Pancreas (tissue), 10 donors: ENCODE measurements at places on chromosomes 7 and 10. TPM values are rescaled to one million over a fixed set of nuclear protein-coding genes. Genes with fewer than 3 reads are reported as not detected.

Gene ANKRD7
- 0.37 TPM for total RNA-seq

GRCh38 chr7:14761510-14762296 is 140.8 kb downstream of the DGKB start:
- peak; percentile 68 for DNase-seq

DNA sequence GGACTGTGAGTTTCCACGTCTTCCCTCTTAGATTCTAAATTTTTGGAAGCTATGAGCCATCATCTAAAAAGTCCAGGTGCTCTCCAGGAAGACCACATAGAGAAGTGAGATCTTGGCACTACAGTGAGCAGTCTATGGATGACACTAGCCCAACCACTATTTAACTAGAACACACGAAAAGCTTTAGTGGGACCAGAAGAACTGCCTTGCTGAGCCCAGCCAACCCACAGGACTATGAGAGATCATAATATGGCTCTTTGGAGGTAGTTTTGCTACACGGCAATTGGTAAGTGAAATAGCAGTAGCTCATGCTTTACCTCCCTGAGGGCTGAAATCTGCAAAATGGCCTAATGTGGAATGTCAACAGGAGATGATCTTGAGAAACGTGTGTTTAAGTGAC is 68.8 kb downstream of the TMEM130 start:
- DNase-seq = no peak

GRCh38 chr10:66586073-66586472 is 339.8 kb upstream of the LRRTM3 start:
- peak; percentile 22 for DNase-seq

Gene CLDN4
- total RNA-seq = 70.7 TPM

DNA sequence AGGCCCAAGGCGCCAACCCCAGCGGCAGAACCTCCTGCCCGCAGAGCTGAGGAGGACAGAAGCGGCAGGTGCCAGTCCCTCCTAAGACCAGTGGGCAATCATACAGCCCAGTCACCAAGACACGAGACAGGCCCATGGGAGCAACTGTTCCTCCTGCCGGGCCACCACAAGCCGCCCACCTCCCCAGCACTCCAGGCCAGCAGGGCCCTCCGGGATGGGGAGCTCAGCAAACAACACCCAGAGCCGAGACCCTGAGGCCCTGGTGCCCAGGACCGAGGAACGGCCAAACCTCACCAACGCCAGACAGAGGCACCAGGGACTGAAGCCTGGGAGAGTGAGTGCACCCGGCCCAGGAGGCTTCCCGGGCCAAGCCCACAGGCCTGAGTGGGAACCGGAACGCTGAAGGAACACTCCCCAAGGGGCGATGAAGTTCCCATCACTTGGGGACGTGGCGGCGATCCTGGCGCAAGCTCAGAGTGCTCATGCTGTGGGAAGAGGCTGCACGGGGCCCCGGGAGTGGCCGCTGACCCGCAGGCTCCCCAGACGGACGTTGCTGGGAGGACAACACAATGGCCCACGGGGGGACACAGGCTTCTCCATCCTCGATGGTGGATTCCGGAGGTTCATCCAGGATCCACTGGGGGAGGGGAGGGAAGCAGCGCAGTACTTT is 35.1 kb downstream of the GPER1 start:
- DNase-seq = no peak

DNA sequence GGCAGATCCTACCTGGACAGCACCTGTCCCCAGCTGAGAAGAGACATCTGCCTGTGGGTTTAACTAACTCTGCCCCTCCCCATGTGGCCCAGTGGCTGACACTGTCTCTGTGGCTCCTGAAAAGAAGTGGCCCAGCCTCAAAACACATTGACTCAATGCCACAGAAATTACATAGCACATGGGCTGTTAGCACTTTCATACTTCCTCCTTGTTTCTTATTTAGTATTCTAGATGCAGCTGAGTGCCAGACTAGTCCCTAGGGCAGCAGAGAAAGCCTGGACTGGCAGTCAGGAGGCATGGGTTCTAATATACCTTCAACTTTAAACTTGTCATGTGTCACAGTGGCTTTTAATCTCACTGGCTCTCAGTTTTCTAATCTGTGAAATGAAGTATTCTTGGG is 171.0 kb downstream of the TRIL start:
- DNase-seq = no peak
